Stimulated activated CD8-positive, alpha-beta memory T cell treated with anti-CD3 and anti-CD28 coated beads, Interleukin-7, amount 100 ng/mL, for 1 hour (primary cell): ENCODE measurements at places on chromosomes 1 and 21.

DNA sequence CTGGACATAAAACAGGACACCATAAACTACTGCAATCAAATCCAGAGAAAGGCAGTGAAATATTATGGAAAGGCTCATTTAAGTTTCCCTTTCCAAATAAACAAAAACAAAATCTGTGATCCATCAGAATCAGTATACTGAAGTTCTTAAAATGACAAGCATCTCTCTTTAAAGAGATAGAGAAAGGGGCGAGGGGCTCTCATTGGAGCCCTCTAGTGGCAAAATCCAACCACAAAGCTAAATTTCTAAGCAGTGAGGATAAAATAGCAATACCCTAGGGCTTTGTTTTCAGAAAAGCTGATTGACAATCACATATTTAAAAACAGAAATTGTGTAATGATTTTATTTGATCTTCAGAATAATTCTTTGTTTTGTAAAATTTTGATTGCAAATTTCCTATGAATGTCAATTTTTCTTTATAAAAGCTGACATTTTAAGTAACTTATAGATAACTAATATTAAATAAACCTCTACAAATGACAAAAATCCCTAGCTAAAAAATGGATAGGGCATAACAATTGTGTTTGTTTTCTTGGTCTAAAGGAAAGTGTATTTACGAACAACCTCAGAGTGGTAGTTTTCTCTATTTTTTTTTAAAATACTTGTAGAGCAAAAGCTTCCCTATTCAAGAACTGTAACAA, 138.2 kb downstream of the COL24A1 start:
- DNase-seq, result no peak

- no peak for DNase-seq
Observed at GRCh38 chr1:185488808-185489207, 171.8 kb upstream of the IVNS1ABP start.

DNA sequence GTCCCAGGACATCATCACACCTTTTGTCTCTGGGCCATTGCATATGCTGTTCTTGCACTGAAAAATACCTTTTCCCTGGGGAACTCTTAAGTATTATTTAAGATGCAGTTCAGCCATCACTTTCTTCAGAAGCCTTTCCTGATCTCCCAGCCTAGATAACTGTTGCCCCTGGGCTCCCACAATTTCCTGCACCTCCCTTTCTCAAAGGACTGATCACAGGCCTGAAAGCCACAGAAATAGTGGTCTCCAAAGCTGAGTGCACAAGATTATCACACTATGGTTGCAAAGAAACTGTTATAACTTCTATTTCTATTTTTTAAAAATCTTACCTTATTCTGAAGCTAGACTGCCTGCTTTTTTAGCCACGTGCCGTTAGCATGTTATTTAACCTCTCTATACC, 2.8 kb upstream of the ZSCAN20 start:
- no peak for DNase-seq

DNA sequence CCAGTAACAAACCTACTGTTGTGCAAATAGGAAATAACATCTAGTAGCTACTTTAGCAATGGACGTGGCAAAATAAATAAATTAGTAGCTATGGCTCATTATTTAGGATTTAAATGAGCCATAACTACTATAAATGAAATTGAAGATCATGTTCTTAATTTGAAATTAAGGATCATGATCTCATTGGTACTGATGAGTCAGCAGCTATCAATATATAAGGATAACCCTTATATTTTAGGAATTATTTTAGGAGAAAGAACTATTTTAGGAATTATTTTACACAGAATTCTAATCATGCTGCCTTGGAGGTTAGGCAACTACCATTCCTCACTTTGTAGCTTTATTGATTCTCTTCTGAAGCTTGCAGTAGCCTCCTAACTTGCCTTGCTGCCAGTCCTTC, 24.0 kb downstream of the DR1 start:
- DNase-seq, result no peak

GRCh38 chr1:172581779-172582178, 48.8 kb downstream of the SUCO start:
- DNase-seq, result no peak

GRCh38 chr1:215878128-215878527, 311.0 kb downstream of the KCTD3 start:
- no peak for DNase-seq

DNA sequence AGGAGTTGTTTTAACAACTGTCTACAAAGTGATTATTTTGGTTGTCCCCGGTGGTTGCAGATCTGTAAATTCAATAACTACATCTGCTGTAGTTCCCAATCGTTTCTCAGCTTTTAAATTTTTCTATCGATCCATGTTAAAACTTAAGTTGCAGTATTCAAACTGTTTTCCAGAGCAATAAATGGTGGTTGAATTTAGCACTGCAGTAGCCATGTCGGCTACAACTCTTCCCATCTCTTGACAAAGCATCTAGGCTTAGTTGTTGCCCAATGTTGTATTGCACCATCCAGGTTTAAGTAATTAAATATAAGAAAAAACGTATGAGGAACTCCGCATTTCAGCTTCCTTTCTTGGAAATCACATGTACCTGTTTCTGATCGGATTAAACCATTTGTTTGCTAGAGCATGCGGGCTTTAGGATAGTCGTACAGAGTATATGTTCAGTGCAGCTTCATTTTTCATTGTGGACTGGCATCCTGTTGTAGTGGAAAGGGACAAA, 996 bp downstream of the CNIH4 start:
- no peak for DNase-seq

- no peak for DNase-seq
Observed at GRCh38 chr1:32919811-32920733, 18.9 kb upstream of the TMEM54 start.

DNA sequence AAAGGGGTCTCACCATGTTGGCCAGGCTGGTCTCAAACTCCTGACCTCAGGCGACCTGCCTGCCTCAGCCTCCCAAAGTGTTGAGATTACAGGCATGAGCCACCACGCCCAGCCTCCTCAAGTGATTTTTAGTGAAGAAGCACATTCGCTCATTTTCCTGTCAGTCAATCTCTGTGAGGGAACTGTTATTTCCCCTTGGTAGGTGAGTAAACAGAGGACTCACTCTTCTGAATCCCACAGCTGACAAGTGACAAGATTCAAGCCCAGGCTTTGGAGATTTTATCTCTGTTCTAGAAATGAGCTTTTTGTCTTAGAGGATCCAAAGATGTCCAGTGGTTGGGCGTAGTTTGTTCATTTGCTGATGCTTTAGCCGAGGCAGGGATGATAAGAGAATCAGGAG, 43.9 kb upstream of the TACSTD2 start:
- DNase-seq, result no peak

- no peak for DNase-seq
Observed at GRCh38 chr1:36729289-36729688, 246.6 kb upstream of the CSF3R start.

GRCh38 chr1:174954671-174955669, 44.8 kb upstream of the CACYBP start:
- no peak for DNase-seq

DNA sequence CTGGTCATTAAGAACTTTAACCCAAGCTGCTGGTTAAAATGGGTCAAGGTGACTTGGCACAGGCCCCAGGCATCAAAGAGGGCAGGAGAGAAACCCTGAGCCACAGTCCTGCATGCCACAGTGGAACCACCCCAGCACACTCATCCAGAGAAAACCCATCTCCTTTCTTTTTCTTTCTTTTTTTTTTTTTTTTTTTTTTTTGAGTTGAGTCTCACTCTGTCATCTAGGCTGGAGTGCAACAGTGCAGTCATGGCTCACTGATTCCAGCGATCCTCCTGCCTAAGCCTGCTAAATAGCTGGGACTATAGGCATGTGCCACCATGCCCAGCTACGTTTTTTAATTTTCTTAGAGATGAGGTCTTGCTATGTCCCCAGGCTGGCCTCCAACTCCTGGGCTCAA, 109.2 kb upstream of the RAB4A start:
- DNase-seq, result no peak

DNA sequence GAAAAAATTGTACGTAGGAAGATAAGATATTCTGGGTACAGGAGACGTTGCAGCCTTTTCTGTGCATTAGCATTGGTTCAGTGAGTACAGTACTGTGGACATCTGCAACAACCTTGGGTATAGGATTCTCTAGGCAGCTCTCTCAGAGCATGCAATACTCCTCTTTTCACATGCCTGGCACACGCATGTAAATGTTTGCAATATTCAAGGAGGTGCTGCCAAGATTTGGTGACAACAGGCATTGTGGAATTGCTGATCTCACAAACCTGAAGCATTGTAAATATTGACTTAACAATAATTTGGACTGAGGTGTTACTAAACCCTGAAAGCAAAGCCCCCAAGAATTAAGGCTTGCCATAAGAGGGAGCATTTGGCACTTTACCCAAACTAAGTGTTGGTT, 126.8 kb downstream of the GRIK1 start:
- no peak for DNase-seq

DNA sequence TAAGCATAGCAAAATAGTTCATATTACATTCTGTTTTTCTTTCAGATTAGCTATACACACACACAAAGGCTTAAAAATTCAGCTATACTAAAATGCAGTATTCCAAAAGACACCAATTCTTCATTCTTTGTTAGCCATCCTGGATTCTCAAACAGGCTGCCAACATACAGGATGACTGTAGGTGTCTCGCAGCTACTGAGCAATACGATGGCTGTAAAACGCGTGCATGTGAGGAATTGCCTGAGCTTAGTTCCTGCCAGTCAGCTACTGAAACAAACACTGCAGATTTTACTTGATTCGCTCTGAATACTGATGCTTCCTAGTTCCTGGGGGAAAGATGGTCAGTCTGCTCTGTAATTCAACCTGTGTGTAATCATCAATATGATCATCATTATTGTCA, 24.7 kb upstream of the HMGN1 start:
- DNase-seq, result no peak

DNA sequence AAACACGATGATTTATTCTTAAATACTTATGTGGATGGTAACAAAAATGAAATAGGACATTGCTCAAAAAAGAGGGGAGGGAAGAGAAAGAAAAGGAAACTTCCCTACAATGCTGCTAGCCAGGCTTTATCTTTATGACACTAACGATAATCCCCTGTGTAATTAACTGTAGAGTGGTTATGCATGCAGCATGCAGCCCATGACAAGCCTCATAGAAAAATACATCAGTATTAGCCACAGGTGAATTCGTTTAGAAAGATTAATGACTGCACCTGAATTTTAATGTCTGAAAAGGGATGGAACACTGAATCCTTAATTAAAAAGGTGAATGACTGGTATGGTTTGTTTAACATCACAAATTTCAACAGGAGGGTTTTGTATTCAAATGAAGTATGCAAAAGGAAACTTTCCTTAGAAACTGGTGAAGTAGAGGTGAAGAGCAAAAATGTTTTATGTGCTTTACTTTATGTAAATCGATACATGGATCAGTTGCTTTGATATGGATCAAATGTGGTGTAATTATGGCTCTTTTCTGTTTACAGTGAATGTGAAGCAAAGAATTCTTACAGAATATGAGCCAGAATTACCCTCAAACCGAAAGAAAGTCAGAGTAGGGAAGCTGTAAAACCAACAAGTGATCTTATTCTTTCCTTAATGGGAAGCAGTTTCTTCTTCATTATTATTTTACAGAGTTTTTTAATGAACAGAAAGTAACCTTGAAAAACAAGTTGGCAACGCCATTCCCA, 569.6 kb upstream of the ADGRL2 start:
- DNase-seq, result no peak

DNA sequence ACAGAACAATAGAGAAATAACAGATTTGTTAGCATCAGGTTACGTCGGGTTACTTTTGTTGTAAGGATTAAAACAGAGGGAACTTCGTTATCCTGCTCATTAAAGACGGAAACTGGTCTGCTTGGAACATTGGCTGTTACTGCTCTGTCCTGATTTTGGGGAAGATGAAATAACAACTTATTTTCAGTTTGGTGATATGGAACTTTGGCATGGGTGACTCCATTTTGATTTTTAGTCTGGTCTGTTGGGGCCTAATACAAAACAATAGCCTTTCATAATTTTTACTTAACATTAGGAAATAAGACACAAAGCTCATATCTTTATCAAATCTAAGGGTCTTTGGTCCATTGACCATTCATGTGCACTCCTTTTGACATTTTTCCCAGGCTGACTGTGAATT, 220.5 kb upstream of the DUSP10 start:
- no peak for DNase-seq

DNA sequence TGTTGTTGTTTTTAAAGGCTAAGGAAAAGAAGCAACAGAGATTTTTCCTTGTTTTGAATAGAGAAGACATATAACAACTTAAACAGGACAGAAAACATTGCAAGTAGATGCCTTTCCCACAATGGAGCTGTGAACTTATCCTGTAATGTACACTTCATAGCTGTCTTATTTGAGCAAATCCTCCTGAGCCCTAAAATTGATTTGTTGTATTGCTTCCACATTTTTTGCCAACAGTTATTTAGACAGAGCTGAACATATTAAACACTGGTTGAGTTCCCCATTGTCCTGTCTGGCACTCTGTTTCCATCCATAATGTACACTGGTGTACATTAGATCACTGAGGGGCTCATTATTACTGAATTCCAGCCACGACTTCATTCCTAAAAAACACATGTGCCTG, 32.2 kb downstream of the CACHD1 start:
- no peak for DNase-seq

DNA sequence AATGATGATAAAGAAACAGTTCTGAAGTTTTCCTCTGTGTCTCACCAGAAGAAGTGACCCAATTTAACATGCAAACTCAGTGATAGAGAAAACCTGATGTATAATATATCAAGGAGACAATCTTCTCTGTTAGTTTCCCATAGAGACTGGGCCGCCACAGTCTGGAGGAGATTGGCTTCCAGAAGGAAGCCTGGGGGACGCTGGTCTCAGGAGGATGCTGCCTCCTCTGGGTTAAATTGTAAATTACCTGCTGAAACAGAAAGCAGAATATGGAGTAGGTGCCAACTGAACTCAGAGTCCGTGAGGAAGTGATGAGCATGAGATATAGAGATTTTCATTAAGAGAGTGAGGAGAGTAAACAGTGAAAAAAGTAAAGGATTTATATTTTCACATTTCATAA, 15.8 kb downstream of the OR14I1 start:
- DNase-seq, result no peak

GRCh38 chr1:161046605-161047228, 940 bp upstream of the USF1 start:
- no peak for DNase-seq

DNA sequence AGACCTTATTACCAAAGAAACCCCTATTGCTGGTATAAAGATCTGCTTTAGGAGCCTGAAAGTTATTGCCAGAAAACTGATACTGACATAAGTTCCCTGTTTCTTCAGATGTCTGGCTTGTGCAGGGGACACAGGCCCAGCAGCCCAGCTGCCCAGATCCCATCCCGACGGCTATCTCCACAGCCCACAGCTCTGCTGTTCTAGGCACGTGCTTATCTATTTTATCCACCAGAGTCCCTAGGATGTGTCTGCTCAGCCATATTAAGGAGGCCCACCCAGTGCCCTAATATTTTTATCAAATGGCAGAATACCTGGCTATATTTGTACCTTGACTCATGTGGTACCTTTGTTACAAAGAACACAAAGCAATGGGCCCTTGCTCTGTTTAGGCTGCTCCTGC, 58.9 kb downstream of the DDX20 start:
- no peak for DNase-seq
